H1 (cell line): ENCODE measurements at places on chromosomes 6 and 20.

DNA sequence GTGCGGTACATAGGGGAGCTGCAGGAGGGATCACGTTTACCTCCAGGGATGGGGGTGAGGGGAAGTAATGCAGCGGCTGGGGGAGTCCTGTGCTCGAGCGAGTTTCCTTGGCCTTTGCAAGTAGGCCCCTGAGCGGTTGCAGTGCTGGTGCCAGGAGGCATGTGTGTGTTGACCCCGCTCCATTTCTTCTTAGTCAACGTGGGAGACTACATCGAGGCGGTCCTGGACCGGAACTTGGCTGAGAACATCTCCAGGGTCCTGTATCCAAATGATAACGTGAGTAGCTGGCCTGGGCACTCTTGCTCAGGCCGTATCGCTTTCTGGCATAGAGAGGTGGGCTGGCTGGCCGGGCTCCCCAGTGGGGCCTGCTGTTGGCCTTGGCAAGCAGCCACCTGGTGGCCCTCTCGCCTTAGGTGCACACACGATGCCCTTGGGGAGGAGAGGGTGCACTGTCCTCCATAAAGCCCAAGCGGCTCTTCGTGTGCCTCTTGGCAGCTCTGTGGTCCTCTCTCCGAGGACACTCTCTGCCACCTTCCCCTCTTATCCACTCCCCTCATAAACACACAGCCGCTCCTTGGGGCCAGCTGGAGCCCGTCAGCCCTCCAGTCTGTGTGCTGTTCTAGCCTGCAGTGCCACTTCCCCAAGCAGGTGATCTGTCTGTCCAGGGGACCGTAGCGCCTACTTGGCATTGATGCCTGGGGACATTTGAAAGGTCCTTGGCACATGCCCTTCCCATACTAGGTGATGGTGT, 29.3 kb downstream of the PYGB start:
- H3K4me1 ChIP-seq = no peaks in the 10 kb centered on the region
- DNase-seq = no peak
- H3K4me3 ChIP-seq = no peak overlapping the region
- peaks cover 28% of the 10 kb centered on the region for H3K36me3 ChIP-seq
- H3K27ac ChIP-seq = no peak overlapping the region

DNA sequence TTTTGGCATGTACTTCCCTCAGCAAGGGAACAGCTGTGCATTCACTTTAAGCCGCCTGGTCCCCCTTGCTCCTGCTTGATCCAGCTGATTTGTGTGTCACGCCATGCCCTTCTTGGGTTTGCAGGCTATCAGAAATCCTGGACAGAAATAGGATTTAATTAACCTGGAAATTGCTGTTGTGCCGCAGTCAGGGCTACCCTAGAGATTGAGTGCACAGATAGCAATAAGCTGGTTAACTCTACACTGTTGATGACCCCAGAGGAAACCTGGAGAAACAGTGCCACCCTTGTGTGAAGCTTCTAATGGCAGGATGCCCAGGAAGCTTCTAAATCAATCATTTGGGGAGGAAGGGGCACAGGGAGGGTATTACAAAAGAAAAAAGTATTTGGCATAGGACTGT, 199.0 kb downstream of the JARID2 start:
- no peak overlapping the region for H3K27ac ChIP-seq
- no peak for DNase-seq
- no peaks in the 10 kb centered on the region for H3K36me3 ChIP-seq
- no peaks in the 10 kb centered on the region for H3K27me3 ChIP-seq
- H3K4me1 ChIP-seq = peaks cover 22% of the 10 kb centered on the region

DNA sequence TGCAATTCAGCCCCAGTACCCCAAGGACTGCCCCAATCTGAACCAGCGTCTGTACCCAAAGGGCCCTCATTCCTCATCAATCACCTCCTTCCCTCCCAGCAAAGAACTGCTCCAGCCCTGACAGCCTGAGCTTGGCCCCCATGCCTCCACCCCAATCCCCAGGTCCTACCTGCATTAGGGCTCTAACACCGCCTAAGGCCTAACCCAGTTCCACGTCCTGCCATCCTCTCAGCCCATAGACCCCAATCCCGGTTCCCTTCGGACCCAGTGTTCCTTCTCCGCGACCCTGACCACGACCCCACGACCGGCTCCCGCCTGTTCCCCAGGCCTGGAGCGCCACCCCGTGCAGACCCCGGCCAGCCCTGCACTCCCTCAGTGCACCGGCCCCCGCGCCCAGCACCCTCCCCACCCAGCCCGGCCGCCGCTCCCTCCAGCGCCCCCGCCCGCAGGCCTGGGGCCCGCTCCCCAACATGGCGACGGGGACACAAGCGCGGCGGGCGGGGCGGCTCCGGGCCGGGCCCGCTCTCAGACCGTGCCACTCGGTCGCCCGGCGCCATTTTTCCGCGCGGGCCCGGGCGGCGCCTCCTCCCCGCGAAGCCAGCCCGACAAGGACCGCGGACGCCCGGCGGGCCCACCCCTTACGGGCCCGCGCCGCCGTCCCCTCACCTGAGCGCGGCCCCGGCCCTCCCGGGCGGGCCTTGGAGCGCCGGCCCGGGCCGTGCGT, 483 bp downstream of the NCOA6 start:
- peak overlapping the region; percentile 89 for H3K4me3 ChIP-seq
- no peaks in the 10 kb centered on the region for H3K36me3 ChIP-seq
- no peaks in the 10 kb centered on the region for H3K27me3 ChIP-seq

GRCh38 chr20:19986419-19986818, 30.7 kb upstream of the NAA20 start:
- H3K36me3 ChIP-seq = no peaks in the 10 kb centered on the region
- no peak overlapping the region for H3K4me3 ChIP-seq
- no peaks in the 10 kb centered on the region for H3K4me1 ChIP-seq
- no peaks in the 10 kb centered on the region for H3K27me3 ChIP-seq
- H3K27ac ChIP-seq = no peak overlapping the region

GRCh38 chr6:15535495-15536197, 127.2 kb downstream of the DTNBP1 start:
- H3K4me1 ChIP-seq = no peaks in the 10 kb centered on the region
- DNase-seq = peak; percentile 2
- H3K36me3 ChIP-seq = no peaks in the 10 kb centered on the region; the same call in 1 of the 2 replicates
- no peak overlapping the region for H3K4me3 ChIP-seq
- no peak overlapping the region for H3K27ac ChIP-seq

DNA sequence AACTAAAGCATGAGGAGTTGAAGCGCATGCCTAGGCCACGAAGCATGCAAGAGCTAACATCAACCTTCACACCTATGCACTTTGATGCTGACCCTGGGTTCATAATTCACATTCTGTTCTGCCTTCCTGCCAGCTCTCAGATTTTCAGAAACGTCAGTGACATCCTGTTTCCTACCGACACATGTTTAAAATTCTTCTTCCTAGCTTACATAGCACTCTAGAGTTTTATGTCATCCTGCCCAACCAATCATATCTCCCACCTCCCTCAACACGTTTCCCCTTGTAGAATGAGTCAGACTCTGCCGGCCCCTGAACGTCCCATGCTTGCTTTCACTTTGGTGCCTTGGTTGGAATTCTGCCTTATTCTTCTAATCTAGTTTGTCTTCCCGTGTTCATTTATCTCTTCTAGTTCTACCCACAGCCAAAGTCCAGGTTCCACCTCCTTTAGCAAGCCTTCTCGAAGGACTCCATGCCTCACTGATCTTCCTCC, 97.2 kb upstream of the MAP7 start:
- H3K36me3 ChIP-seq = no peaks in the 10 kb centered on the region
- H3K4me3 ChIP-seq = no peak overlapping the region
- 0 out of 2 replicates have a peak, but pooled peaks cover 3% of the 10 kb centered on the region for H3K4me1 ChIP-seq
- H3K27me3 ChIP-seq = no peaks in the 10 kb centered on the region
- no peak for DNase-seq

DNA sequence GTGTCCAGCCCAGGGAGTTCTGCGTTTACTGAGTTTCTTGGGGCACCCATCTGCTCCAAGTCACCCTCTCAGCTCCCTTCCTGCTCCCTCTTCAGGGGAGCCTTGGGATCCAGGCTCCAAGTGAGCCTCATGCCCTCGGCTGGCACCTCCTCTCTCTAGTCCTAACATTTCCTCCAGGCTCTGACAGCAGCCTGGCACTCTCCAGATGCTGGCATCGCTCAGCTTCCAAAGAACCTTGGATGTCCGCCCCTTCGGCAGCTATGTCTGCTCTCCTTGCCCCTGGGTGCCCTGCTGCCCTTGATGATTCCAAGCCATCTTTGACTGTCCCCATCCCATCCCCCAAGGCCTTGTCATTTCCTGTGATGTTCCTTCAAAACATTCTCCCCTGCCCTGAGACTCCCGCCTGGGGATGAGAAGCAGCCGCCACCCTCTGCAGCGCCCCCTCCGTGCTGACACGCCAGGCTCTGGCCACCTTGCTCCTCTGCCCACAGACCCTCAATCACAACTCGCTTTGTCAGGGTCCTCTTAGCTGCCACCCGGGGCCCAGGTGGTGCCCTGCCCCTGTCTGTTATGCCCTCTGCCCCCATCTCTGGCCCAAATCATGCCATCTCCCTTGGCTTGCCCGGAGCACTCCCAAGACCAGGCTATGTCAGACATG, 6.6 kb upstream of the GFRA4 start:
- no peak overlapping the region for H3K27ac ChIP-seq
- H3K4me1 ChIP-seq = peaks cover 4% of the 10 kb centered on the region
- H3K36me3 ChIP-seq = no peaks in the 10 kb centered on the region
- H3K4me3 ChIP-seq = no peak overlapping the region
- peaks cover 21% of the 10 kb centered on the region for H3K27me3 ChIP-seq

GRCh38 chr6:19502301-19502700, 334.9 kb upstream of the ID4 start:
- no peaks in the 10 kb centered on the region for H3K27me3 ChIP-seq
- H3K4me1 ChIP-seq = no peaks in the 10 kb centered on the region
- H3K36me3 ChIP-seq = no peaks in the 10 kb centered on the region
- H3K4me3 ChIP-seq = no peak overlapping the region

DNA sequence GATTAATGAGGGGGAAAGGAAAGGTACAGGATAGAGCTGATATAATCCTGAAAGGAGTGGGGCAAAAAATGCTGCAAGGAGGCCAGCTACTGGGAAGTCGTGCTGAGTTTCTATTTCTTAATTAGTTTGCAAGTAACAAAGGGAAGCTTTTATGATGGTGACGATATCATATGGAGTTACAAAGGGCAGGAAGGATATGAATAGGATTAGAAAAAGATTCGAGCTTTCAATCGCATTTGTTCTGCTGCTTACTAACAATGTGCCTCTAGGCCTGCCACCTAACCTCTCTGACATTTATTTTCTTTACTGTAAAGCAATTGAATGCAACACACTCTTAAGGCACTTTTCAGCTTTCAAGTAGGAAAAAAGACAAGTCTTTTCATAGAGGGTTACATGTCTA, 219.2 kb downstream of the CLVS2 start:
- H3K27me3 ChIP-seq = no peaks in the 10 kb centered on the region
- H3K4me1 ChIP-seq = no peaks in the 10 kb centered on the region
- H3K27ac ChIP-seq = no peak overlapping the region
- no peaks in the 10 kb centered on the region for H3K36me3 ChIP-seq

DNA sequence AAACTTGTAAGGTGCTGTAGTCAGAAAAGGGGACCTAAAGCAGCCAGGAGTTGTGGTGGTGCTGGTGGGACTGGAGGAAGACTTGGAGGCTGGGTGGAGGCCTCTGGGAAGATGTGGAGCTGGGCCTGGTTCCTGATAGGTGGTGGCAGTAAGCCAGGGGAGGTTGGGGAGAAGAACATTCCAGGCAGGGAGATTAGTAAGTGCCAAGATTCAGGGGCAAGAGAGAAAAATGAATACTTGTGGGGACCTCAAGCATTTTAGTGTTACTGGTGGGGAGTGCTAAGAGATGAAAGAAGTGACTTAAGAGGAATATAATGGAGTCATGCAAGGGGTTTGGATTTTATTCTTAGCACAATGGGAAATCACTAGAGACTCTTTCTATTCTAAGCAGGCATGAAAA, 79.0 kb upstream of the B3GAT2 start:
- no peak overlapping the region for H3K4me3 ChIP-seq
- no peaks in the 10 kb centered on the region; the same call in 1 of the 2 replicates for H3K4me1 ChIP-seq
- DNase-seq = no peak

DNA sequence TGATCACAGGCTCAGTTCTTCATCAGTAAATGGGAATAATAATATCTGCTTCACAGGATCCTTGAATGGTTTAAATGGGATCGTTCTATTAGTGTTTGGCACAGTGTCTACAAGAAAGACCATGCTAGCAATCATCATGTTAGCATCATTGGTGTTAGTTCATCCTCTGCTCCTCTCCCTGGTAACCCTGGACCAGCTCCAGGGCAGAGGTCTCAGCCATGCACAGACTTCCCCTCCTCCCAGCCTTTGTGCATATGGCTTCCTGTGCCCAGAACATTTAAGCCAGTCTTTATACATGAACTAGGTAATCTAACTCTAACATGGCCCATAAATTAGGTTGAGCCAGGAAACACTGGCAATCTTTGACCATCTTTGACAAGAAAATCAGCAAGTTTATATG, 180.2 kb downstream of the EPM2A start:
- no peak for DNase-seq
- H3K4me1 ChIP-seq = no peaks in the 10 kb centered on the region
- H3K27me3 ChIP-seq = no peaks in the 10 kb centered on the region
- no peaks in the 10 kb centered on the region for H3K36me3 ChIP-seq
- no peak overlapping the region for H3K27ac ChIP-seq

GRCh38 chr6:121849477-121849876, 414.0 kb downstream of the GJA1 start:
- no peaks in the 10 kb centered on the region for H3K27me3 ChIP-seq
- no peak overlapping the region for H3K4me3 ChIP-seq
- peak; percentile 85 for DNase-seq

GRCh38 chr6:106255306-106255705, 70.3 kb downstream of the ATG5 start:
- no peak for DNase-seq
- no peak overlapping the region for H3K4me3 ChIP-seq
- no peaks in the 10 kb centered on the region for H3K36me3 ChIP-seq
- H3K4me1 ChIP-seq = no peaks in the 10 kb centered on the region
- no peak overlapping the region for H3K27ac ChIP-seq
- no peaks in the 10 kb centered on the region for H3K27me3 ChIP-seq

- DNase-seq = no peak
- H3K27me3 ChIP-seq = no peaks in the 10 kb centered on the region
These were observed 69.6 kb downstream of the PYGB start for GRCh38 chr20:25317351-25318075.

DNA sequence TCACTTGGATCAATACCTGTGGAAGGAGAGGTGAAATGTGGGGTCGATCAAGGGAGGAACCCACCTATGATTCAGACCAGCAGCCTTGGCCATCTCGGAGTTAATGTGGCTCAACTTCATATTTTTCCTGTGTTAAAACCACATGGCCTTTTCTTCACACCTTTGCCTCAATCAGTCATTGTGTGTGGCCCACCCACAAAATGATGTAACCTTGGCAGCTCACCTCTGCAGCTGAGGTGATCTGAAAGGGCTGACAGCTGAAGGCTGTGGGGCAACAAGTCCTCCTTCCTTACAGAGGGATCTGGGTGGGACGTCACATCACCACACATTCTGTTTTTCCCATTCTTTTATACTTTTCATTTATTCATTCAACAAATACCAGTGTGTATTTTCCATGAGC, 357.1 kb upstream of the HSF2 start:
- DNase-seq = no peak
- no peak overlapping the region for H3K4me3 ChIP-seq
- H3K4me1 ChIP-seq = no peaks in the 10 kb centered on the region
- no peaks in the 10 kb centered on the region for H3K36me3 ChIP-seq
- no peak overlapping the region for H3K27ac ChIP-seq
- H3K27me3 ChIP-seq = no peaks in the 10 kb centered on the region

GRCh38 chr6:39312912-39313525, 1.2 kb downstream of the KCNK17 start:
- H3K27me3 ChIP-seq = peaks cover 26% of the 10 kb centered on the region
- H3K4me3 ChIP-seq = peak overlapping the region; percentile 68
- no peak overlapping the region for H3K27ac ChIP-seq
- H3K4me1 ChIP-seq = no peaks in the 10 kb centered on the region

- H3K36me3 ChIP-seq = no peaks in the 10 kb centered on the region
- no peak overlapping the region for H3K27ac ChIP-seq
- no peak overlapping the region for H3K4me3 ChIP-seq
- H3K4me1 ChIP-seq = no peaks in the 10 kb centered on the region
These were observed 261.7 kb upstream of the NOX3 start for GRCh38 chr6:155717374-155717773.
